ENCODE measurements at places on chromosomes 6 and 20.

GRCh38 chr6:41672016-41672415 lies 33.7 kb downstream of the MDFI start:
- DNase-seq = no peak

GRCh38 chr20:53879048-53879684 lies 191.2 kb downstream of the BCAS1 start:
- DNase-seq = no peak

DNA sequence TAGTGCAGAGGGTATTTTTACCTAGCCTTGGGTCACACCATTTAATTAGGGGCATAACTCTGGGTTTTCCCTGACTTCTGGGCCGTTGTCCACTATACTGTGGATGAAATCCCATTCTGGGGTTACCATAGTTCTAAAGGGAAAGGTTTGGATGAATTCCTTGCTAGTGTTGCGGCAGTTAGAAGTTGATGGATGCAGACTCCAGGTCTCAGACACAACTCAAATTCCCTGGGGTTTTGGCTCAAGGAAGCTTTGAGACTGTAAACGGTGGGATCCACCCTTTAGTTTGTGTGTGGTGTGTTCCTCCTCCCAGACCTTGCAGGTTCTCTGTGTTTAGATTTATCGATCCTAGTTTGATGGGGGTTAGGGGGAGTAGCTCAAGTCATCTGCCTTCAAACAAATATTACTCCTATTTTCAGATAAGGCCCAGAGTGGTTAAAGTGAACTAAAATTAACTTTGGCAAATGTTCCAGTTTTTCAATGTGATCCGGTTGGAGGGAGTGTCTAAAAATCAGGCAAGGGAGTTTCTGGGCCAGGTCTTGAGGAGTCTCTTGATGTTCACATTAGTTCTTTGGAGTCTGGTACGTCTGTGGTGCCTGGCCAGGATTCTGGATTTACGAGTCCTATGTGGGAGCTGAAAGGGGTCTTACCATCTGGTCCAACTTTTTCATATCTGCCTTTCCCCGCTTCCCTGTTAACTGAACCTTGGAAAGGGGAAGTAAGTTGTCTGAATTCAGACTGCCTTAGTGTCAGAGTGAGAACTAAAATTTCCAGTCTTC lies 1.5 kb downstream of the RALY start:
- no peak for DNase-seq

GRCh38 chr20:33569802-33570391 lies 80.0 kb downstream of the CBFA2T2 start:
- DNase-seq = no peak

DNA sequence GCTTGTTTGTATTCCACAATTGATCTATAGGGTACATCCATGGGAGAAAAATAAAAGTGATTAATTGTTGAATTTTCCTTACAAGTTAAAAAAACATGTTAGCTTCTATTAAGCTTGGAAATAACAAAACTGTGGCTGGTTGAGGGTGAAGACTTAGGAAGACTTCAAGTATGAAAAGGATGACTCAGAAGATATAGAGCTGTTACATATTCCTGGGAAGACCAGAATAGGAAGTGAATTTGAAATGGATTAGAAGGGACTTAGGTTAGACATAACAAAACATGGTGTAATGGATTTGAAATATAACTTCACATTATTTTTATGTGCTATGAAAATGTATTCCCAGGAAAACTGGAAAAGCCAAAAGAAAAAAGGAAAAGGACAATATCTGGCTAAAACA lies 732.2 kb downstream of the HDGFL1 start:
- DNase-seq = no peak

GRCh38 chr6:27840572-27840971 lies 71.6 kb downstream of the OR2B2 start:
- DNase-seq = no peak

DNA sequence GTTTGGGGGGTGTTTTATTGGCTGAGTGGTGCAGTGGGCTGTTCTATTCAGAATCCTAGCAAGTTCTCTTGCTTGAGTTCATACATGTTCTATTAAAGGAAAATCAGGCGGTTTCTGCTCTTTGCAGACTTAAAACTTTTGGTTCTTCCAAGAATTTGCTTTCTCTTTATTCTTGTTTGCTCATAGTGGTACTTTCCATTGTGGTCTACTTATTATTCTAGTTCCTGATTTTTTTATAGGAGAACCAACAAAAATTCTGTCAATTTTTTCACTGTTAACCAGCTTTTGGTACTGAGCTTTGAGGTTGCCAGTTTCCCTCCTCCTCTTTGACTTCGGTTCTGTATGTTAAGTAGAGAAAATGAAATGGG lies 6.7 kb downstream of the AFDN start:
- no peak for DNase-seq
